ENCODE measurements at places on chromosomes 2 and 18.

DNA sequence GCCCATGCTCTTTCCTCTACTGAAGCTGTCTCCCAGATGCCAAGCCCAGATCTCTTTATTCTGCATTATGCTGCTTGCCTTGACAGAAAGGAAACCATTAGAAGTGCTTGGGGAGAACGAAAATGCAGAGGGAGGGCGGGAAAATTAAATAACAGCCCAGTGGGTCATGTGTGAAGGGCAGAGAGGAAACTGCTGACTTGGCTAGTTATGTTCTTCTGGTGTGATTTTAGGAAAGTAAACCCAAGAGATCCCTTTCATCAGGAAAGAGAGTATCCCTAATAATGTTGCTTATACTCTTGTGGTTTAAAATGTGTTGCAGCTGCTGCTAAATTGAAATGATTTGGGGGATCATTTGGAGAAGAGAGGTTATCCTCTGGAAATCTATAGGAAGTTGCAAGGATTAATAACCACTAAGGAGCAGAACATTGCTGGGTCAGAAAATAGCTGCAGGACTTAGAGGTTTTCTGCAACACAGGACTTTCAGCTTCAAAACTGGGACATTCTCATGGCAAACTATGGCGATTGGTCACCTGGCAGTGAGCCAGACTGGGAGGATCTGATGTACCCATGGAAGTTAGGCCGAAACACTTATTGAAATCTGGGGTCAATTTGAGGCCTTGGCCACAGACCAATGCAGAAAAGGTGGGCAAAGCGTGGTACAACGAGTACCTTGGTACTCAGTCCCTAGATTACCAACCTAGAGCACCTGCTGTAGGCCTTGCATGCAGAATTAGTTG is 172.2 kb downstream of the TMEM247 start:
- DNase-seq, result no peak

DNA sequence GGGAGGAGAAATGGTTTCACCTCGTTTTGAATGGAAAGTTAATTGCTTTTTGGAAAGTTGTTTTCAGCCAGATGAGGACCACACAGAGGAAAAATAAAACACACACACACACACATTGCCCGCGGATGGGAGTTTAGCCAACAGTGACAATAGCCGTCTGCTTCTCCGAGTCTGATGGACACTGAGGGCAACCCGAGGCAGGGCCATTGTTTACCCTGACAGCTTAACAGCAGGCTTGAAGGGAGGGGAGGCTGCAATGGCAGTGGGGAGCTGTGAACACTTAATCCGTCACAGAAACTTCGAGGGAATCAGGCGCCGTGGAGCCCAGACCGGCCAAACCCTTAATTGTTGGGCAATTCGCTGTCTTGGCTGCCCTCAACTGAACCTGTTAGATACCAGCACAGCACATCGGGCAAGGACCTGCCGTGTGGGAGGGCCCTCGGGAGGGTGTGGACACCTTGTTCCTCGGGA is 145.9 kb downstream of the ACKR3 start:
- no peak for DNase-seq

DNA sequence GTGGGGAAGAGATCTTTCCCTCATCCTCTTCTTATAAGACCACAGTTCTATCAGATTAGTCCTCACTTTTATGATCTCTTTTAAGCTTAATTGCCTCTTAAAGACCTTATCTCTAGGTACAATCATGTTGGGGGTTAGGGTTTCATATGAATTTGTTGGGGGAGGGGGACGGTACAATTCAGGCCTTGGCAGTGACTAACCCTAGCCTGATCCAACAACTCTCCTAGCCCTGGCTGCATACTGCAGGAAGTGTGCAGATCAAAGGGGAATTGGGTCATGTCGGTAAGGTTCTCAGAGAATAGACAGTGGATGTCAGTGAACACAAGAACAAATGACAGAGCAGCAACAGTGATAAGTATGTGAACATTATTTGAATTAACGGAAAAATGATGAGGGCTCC is 16.4 kb downstream of the CAPN13 start:
- DNase-seq, result no peak

GRCh38 chr2:168320267-168320666 is 72.9 kb upstream of the STK39 start:
- DNase-seq, result no peak

DNA sequence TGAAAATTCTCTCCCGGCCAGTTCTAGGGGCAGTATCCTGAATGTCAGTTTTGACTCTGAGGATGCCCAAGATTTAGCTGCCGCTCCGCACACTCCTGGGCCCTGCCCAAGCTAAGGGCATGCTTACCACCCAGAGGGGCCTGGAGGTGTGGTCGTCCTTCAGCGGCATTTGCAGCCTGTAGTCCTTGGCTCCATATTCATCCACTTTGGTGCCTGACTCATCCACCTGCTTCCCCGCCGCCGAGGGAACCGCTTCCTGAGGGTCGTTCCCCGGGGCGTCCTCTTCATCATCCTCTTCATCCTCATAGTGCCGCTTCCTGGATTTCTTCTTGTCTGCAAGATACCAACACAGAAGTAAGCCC is 577 bp downstream of the ERCC3 start:
- DNase-seq, result no peak

DNA sequence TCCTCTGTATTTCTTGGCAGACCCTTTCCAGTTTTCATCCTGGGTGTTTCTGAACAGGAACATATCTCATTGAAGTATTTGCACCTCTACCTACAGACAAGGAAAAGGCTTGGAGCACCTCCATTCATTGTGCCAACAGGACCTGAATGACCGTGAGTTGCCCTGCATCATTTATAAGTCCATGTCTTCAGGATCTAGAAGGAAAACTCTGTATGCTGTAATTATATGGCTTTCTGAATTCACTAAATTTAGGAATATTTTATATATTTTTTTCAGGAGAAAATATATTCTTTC is 402.3 kb upstream of the SLC14A2 start:
- DNase-seq, result no peak

DNA sequence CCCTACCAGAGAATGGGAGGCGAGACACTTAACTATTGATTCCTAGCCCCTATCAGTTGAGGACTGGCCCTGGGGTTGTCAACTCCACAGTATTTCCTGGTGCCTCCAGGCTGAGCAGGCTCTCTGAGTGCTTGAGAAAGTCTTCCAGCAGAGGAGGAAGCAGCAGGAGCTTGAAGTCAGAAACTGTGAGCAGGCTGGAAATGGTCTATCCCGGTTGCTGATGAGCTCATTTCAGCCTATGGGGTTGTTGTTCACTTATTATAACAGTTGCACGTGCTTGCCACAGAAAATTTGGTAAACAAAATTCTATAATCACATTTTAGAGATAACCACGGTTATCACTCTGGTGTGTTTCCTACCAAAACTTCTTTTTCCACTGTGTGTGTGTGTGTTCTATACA is 254.7 kb upstream of the THUMPD2 start:
- DNase-seq, result no peak

GRCh38 chr2:168137510-168138180 is 109.8 kb downstream of the STK39 start:
- no peak for DNase-seq

DNA sequence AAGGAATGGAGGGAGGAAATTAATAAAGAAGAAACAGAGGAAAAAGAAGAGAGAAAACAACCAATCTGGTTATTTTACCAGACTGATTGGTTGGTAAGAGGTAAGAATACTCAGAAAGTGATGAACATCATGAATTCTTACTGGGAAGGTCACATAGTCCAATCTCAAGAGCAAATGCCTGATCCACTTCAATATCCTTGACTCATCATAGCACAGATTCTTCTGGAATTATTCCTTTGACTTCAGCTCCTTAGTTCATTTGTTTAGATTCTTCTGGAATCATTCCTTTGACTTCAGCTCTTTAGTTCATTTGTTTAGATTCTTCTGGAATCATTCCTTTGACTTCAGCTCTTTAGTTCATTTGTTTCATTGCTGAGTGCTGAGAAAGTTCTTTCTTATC is 2030.6 kb upstream of the CELF4 start:
- no peak for DNase-seq

- DNase-seq, result no peak
These were observed 173.8 kb downstream of the NRXN1 start for GRCh38 chr2:50858156-50858555.

GRCh38 chr2:170723446-170723958 is 8.4 kb downstream of the SP5 start:
- no peak for DNase-seq

- DNase-seq, result no peak
These were observed 25.8 kb upstream of the NRP2 start for GRCh38 chr2:205656461-205656860.

GRCh38 chr18:70422391-70422965 is 133.6 kb downstream of the SOCS6 start:
- no peak for DNase-seq

DNA sequence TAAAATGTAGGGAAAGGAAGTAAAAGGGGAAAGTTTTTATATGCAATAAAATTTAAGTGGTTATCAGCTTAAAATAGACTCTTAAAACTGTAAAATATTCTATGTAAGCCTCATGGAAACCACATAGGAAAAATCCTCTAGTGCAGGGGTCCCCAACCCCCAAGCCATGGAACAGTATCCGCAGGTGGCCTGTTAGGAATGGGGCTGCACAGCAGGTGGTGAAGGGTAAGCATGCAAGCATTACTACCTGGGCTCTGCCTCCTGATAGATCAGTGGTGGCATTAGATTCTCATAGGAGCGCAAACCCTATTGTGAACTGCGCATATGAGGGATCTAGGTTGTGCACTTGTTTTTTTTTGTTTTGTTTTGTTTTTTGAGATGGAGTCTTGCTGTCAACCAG is 1409.3 kb upstream of the CDH2 start:
- DNase-seq, result no peak

GRCh38 chr2:25215948-25216679 is 47.7 kb upstream of the POMC start:
- DNase-seq, result peak; percentile 46

DNA sequence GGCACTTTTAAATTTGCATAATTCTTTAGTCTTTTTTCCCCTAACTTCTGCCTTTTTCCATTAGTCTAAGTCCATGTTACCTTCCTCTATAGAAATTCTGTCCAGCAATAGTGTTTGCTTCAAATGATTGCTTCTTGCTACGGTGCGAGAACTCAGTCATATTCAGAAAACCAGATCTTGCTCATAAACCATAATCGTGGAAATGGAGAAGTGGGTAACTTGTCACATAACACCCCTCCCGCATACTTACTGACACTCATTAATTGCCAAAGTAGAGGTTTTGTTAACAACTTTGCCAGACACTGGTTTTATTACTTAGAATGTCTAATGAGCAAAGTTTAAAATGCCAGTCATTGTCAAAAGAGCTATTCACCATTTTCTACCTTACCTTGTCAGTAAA is 94.3 kb upstream of the TWSG1 start:
- DNase-seq, result no peak

GRCh38 chr2:240111253-240111652 is 24.9 kb downstream of the COPS9 start:
- DNase-seq, result no peak

DNA sequence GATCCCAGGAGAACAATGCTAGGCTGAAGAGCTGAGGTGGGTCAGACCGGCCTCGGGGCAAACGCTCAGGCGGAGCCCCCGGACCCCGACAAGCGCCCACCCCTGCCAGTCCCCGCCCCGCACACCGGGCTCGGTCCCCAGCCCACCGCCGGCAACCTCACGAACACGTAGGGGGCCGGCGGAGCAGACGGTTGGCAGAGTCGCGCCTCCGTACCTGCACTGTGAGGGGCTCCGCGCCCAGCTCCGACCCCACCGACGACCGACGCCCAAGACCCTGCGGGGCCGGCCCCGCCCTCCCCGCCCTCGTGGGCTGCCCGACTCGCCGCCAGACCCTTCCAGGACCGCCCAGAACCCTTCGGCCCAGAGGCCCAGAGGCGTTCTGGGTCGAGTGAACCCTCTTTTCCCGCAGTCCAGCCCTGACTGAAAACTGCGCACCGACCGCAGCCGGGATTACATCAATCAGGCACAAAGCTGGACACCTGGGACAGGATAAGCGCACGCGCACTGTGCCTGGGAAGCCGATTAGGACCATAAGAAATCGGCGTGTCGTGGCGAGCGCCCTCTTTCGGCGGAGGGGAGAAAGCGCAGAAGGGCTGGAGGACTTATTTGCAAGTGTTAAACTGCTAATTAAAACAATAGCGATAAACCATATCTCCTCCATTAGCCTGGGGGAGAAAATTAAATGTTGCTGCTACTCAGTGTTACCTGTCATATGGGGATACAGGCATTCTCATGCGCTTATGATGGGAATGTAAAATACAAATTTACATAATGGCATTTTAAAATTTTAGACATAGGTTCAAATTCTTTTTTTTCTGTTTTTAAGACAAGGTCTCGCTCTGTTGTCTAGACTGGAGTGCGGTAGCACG is 11.7 kb upstream of the DCTN1 start:
- peak; percentile 94 for DNase-seq

DNA sequence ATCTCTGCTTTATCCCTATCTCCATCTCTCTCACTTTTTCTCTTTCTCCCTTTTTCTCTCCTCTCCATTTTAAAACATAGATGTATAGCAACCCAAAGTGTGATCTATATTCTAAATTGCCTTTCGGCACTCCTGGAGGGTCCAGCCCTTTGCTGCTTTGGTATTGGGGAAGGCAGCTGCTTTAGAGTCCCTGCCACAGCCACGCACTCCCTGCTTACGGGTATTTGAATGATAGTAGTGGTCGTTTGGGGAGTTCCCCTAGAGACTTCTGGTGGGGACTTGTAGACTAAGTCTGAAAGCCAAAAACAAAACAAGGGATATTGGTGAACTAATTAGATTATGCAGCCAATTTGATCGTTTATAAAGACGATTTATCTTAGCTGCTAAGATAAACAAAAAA is 11.9 kb downstream of the QPCT start:
- DNase-seq, result no peak

- DNase-seq, result no peak
These were observed 454.7 kb upstream of the SLC39A10 start for GRCh38 chr2:195202163-195202845.

DNA sequence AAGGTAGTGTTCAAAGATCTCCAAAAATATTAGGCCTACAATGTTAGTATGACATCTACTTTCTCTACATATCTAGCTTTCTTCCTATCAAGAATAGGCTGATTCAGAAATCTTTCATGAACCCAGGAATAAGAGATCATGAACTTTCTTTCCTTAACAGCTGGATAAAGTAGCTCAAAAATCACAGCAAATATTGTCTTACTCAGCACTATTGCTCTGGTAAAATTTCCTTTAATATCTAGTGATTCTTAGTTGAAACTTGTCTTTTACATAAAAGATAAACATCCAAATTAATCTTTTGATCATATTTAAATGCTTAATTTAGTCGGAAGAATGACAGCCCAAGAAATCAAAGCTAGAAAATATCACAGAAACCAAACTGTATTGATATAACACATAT is 131.9 kb downstream of the NOL4 start:
- no peak for DNase-seq

Data from AG08396 (cell line).